ENCODE measurements at places on chromosomes 4 and X. TPM values are rescaled to one million over a fixed set of nuclear protein-coding genes. Genes with fewer than 3 reads are reported as not detected.
A peak's percentile ranks its signal among the peaks of the same experiment; 100 is the strongest.

The CFI gene
- total RNA-seq, result 8.3 TPM

DNA sequence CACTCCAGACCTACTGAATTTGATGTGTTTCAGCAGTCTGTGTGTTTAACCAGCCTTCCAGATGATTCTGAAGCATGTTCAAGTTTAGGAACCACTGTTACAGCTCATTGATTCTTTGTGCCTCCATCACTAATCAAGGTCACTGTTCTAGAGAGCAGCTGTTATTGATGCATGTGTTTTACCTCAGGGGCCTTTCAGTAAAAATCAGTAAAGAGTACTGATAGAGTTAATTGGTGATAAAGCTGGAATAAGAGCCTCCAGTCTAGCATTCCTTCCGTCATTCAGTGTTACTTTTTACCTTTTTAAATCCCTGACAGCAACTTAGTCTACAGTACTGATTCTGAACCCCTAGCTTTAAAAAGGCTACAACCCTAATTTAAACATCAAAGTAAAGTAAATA is 12.9 kb downstream of the CPEB2 start:
- no peak for DNase-seq

DNA sequence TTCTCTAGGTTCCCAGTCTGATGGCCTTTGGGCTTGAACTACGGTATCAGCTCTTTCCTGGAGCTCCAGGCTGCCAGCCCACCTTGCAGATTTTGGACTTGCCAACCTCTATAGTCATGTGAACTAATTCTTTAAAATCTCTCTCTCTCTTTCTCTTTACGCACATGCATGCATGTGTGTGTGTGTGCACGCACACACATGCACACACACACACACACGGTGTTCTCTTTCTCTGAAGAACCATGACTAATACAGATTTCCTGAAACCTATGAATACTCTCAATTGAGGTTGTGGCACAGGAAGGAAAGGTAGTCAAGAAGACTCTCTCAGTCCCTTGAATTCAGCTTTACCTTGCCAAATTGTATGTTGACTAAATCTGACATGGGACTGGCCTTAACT is 6.2 kb upstream of the ZCCHC13 start:
- no peak for DNase-seq

DNA sequence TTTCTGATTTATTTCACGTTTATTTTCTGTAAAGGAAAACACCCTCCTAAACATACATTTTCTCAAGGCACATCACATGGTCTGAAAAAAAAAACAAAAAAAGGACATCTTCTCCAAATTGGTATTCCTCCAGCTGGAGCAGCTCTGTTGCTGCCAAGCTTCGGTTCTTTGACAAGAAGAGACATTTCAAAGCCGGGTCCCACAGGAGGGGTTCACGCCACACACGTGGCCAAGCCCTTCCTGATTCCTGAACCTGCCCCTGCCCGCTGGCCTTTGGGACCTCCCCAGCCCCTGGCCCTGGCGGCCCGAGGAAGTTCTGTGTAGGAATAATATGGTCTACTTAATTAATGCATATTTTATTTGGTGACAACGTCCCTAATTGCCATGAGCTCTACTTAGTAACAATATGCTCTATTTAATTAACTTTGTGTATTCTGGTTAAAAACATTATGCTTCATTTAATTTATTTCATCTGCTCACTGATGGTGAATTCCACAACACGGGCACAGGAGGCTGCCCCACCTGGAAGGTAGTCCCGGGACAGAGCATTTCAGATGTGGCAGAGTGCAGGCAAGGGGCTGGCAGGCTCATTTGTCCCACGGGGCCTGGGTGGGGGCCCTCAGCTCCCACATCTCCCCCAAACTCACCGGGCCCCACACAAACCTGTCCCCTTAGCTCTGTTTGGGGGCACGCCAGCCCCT is 5.4 kb upstream of the RGS12 start:
- DNase-seq, result no peak

GRCh38 chr4:177285953-177286352 is 23.7 kb upstream of the NEIL3 start:
- DNase-seq, result no peak

GRCh38 chr4:163331629-163332376 is 593 bp downstream of the NPY1R start:
- DNase-seq, result peak; percentile 43

DNA sequence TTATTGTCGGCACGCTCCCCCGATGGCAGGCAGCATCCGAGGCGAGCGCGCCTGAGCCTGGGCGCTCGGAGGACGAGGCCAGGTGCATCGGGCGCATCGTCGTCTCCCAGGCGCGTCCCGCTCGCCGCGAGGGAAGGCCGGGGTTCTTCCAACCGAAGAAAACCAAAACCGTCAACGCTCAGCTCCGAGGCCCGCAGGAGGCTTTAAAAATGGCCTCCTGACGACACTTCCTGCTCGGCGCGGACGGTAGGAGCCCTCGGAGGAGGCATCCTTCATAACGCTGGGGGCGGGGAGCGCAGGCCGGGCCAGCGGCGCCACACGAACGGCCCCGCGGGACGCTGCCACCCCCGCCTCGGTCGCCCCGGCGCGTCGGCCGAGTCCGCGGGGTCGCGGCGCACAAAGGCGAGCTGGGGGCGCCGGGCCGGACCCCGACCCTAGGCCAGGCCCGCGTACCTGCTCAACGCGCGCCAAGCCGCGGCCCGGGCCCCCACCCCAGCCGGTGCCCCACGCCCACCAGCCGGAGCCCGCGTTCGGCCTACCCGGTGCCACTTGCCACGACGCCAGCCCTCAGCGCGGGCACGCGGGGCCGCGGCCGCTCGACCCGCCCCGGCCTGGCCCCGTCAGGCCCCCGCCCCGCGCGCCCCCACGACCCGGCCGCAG is 501 bp downstream of the ZNF518B start:
- peak; percentile 79 for DNase-seq

DNA sequence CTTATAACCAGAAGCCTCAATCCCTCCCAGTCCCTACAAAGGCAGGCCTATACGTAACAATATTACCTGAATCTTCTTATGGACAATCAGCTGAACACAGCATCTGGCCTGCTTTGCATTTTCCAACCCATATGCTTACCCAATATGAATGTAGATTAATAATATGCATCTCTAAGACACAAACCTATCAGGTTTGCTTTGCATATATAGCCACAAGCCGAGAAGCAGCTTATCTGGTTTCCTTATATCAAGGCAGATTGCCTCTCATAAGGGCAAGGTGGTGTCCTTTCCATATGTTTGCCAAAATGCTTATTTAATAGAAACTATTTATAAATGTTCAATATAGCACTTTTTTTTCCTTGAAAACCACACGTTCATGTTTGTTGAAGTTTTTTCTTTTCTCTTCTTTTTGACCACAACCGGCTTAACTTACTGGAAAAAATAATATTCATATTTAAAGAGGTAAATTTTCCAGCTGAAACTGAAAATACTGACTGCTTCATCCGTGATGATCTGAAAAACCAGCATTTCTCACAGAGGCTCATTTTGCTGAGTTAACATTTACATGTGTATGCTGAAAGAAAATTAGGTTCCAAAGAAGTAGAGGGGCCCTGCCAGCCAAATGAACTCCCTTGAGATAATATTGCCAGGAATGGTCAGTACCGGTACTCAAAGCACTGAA is 3.8 kb downstream of the IL21 start:
- no peak for DNase-seq

DNA sequence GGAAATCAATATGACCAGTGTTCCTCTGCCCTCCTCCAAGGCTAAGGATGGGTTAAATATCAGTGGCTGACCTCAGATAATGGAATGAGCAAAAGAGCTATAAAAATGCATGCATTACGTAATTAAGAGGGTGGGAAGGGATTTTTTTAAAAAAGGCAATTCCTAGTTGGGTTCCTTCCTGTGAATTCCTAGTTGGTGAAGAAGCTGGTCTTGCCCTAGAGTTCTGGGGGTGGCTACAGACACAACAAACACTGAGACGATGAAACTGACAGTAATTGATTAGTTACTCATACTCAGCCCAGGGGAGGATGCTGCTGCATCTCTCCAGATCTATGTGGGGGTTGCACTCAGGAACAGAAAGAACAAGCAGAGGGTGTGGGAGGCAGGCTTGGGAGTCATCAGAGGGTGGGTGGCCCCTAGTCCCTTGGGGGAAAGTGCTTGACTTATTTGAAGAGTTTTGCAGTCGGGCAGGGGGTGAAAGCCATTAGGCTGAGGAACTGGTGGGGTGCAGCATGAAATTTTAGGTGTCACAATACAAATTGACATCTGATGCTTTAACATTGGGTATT is 662.0 kb upstream of the FRG1 start:
- no peak for DNase-seq

The SPANXD gene
- total RNA-seq, result not detected

DNA sequence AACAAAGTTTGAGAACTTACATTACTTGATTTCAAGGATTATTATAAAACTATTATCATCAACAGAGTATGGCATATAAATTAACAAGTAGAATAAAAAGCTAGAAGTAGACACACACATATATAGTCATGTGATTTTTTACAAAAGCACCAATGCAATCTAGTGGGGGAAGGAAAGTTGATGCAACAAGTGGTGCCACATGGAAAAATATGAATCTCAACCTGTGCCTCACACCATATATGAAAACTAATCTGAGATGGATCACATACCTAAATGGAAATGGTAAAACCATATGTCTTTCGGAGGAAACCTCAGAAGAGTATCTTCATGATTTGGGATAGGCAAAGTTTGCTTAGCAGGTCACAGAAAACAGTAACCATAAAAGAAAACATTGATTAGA is 34.9 kb upstream of the USP9X start:
- DNase-seq, result no peak

- DNase-seq, result no peak
Observed at GRCh38 chr4:184823014-184823413, 2.8 kb downstream of the ACSL1 start.

Measured in Peyer's patch (tissue), 4 donors.